ENCODE measurements at places on chromosomes 3 and 15. TPM values are rescaled to one million over a fixed set of nuclear protein-coding genes. Genes with fewer than 3 reads are reported as not detected.

The GNB5 gene
- total RNA-seq = 39.3 TPM

The WDR49 gene
- total RNA-seq = not detected

The GP5 gene
- total RNA-seq = not detected

The CIP2A gene
- total RNA-seq = 9.2 TPM

The SRGAP3 gene
- total RNA-seq = 8.2 TPM

The SEC22C gene
- 75.3 TPM for total RNA-seq

The WNT5A gene
- 25.1 TPM for total RNA-seq

The EPHB1 gene
- total RNA-seq = 0.08 TPM

The TNK2 gene
- 32.4 TPM for total RNA-seq

The PLAAT1 gene
- total RNA-seq = 0.19 TPM

The IP6K2 gene
- 55.1 TPM for total RNA-seq

The ADGRG7 gene
- not detected for total RNA-seq

The CHRNA7 gene
- total RNA-seq = not detected

The LMAN1L gene
- not detected for total RNA-seq

The MAGEL2 gene
- not detected for total RNA-seq

The GMPS gene
- total RNA-seq = 85.2 TPM

The NLGN1 gene
- total RNA-seq = not detected

The ASB14 gene
- total RNA-seq = not detected

Measured in hair follicular keratinocyte (primary cell).